ENCODE measurements at places on chromosomes 1 and 21. TPM values are rescaled to one million over a fixed set of nuclear protein-coding genes. Genes with fewer than 3 reads are reported as not detected.

Gene KCND3
- total RNA-seq, result not detected

Gene OR2L2
- 0.12 TPM for total RNA-seq

Gene C1QB
- total RNA-seq, result not detected

Gene S100A3
- total RNA-seq, result not detected

Gene PRKAB2
- total RNA-seq, result 4.8 TPM

Gene MMP23B
- total RNA-seq, result 0.77 TPM

Gene TNFSF4
- total RNA-seq, result 0.41 TPM

Gene SETDB1
- 48.8 TPM for total RNA-seq

Gene NGF
- not detected for total RNA-seq

Gene MCOLN2
- 32.9 TPM for total RNA-seq

Gene LINGO4
- 0.18 TPM for total RNA-seq

Gene RIPPLY3
- total RNA-seq, result 0.16 TPM

Gene PLEKHN1
- total RNA-seq, result 1.1 TPM

Gene NPL
- total RNA-seq, result 4.0 TPM

Gene SLC25A34
- total RNA-seq, result 0.86 TPM

Gene BROX
- total RNA-seq, result 37.5 TPM

Gene INSRR
- 0.18 TPM for total RNA-seq

Gene ZNF672
- 49.4 TPM for total RNA-seq

Gene UBR4
- 117 TPM for total RNA-seq

Gene PIGM
- total RNA-seq, result 4.7 TPM

Gene TAF1A
- 18.5 TPM for total RNA-seq

Gene RASAL2
- not detected for total RNA-seq

Gene PFKFB2
- 3.1 TPM for total RNA-seq

Gene METTL18
- total RNA-seq, result 11.6 TPM

Gene SERINC2
- total RNA-seq, result 0.14 TPM

Gene CD160
- total RNA-seq, result not detected

Gene FYB2
- total RNA-seq, result not detected

Gene ANKRD34A
- total RNA-seq, result 5.8 TPM

Gene SLAMF8
- 0.39 TPM for total RNA-seq

Gene CLCA4
- total RNA-seq, result not detected

Gene ARHGEF11
- total RNA-seq, result 3.5 TPM

Gene DSTYK
- 9.4 TPM for total RNA-seq

Data from activated CD4-positive, alpha-beta T cell treated with anti-CD3 and anti-CD28 coated beads for 36 hours (primary cell).